ENCODE measurements at places on chromosomes 3 and 15.

- DNase-seq: peak; percentile 79
These were observed 885 bp downstream of the CDV3 start for GRCh38 chr3:133574260-133574881.

DNA sequence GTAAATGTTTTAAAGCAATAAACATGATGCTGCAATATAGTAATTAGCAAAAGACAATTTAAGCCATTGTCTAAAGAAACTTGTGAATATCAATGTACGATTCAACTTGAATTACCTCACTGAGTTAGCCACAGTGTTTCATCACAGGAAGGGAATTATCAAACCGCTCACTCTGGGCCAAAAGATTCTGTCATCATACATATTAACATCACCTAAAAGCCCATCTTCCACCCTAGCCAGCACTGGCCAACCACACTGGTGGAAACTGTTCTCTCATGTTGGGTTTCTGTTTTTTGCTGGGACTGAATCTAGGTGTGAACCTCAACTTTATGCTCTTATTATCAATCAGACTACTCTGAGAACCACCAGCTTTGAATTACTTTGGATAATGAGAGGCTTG, 497.7 kb upstream of the THBS1 start:
- DNase-seq: no peak

- DNase-seq: no peak
These were observed 187.0 kb downstream of the UBE3A start for GRCh38 chr15:25251700-25252390.

DNA sequence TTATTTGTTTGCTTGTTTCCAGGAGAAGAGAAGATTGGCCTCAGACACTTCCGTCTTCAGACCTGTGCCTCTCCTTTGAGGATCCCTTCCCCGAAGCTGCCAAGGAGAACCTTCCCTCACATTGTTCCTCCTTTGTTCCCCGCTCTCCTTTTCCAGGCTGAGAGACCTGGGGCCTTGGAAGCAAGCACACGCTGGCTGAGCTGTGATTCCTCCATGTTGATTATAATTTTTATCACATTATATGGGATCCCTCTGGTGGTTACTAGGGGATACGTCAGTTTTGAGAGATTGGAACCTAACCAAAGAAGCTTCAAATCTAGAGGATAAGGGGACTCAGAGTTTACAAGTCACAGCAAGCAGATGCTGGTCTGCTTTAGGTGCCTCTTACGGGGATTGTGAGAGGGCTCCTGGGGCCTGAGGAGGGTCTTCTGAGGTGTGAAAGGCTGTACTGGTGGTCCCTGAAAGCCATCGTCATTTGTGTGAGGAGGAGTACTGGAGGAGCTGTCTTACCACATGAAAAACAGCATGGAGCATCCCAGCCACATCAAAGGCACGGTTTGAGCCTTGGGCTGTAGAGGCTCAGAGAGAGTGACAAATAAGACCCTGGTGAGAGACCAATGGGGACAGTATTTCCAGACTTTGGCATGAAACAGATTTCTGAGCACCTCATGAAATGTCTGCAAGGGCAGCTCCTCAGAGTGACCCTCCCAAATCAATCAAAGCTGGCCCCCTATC, 760.1 kb upstream of the CFAP20DC start:
- DNase-seq: no peak

- DNase-seq: no peak
These were observed 325.4 kb upstream of the WNT5A start for GRCh38 chr3:55812394-55813013.

All from inflammatory macrophage (primary cell).